Activated CD4-positive, alpha-beta T cell treated with anti-CD3 and anti-CD28 coated beads, Interleukin-2, amount 10 ng/mL, durations not matched to agents 24 days and 14 days (primary cell): ENCODE measurements at places on chromosomes 12 and 14.

DNA sequence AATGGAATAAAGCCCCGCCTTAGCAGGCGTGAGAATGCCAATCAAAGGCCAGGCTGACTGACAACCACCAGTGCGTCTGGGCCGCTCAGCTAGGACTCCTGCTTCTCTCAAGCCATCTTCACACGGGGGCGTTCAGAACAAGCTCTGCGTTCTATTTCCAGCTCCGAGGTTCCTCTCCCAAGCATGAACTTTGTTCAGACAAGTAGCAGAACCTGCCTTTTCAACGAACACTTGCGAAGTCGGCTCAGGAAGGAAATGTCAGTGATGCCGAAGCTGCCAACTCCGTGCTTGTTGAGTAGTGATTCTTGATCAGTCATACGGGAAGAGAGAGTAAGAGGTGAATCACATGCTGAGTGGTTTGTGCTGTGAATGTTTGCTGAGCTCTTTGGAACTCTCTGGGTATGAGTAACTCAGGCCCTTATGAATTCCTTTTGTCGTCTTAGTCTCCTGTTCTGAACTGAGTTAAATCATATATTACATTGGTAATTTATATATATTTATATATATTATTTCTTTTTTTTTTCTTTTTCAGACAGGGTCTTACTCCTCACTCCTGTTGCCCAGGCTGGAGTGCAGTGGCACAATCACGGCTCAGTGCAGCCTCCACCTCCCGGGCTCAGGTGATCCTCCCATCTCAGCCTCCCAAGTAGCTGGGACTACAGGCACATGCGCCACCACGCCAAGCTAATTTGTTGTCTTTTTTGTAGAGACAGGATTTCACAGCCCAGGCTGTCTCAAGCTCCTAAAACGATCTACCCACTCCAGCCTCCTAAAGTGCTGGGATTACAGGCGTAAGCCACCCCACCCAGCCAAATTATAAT, 29.4 kb upstream of the BCL7A start:
- peak; percentile 84 for DNase-seq

- no peak for DNase-seq
Observed at GRCh38 chr14:40053416-40053815, 621.2 kb upstream of the FBXO33 start.

DNA sequence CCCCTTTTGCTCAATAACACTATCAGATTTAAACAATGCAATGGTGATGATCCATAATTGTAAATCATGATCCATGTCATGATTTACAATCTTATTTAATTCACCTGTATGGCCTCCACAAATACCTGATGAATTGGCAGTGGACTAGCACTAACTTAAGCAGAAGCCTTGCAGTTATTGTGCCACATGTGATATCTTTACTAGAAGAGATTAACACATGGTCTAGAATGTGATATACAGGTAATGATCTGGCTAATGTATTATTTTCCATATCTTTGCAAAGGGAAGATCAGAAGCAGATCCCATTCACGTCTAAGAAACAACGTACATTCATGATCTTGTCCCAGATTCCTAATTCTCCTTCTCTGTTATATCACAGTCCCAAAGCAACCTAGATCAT, 66.0 kb downstream of the EGLN3 start:
- no peak for DNase-seq

DNA sequence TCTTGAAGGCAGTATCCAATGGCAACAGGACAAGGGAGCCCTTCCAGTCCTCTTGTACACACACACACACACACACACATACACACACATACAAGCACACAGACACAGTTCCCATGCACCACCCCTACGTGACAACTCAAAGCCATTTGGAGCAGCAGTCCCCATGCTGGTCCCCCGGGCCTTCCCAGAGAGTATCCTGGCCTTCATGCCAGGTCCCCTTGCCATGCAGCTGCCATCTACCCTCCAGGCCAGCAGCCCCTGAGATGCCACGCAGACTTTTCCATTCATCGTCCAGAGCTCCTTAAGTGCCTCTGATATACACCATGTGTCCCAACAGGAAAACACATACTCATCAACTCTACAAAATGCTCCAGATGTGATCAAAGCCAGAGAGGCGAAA, 159.5 kb downstream of the ANO2 start:
- no peak for DNase-seq

- no peak for DNase-seq
Observed at GRCh38 chr12:31308116-31308515, 17.8 kb downstream of the SINHCAF start.

GRCh38 chr14:75063013-75063412, 811 bp downstream of the ACYP1 start:
- peak; percentile 63 for DNase-seq

DNA sequence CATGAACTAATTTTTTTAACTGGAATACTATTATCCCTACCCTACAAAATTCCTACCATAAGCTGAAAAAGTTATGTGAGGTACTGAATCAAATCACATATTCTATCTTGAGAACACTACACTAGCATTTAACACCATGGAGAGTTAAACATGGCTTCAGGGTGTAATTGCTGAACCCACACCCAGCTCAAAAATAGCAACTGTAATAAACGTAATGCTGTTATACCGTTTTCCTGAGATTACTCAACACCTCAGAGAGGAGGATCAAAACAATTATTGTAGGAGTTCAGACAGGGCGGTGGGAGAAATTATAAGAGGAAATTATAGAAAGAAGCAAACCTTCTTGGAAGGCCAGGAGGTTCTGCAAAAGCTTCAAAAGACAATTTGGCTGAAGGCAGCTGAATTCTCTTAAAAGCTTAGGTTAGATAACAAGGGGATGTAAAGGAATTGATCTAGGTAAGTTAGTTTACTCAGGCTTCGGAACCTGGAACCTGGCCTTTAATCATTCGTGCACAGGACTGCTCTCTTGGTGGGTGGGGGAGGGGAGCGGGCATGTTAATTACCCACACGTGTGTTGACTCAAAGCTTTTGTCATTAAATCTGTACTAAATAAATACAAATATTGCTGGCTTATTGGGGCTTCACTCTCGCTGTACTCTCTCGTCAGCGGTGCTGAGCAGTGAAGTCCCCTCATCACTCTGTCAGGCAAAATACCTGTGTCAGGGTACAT, 12.1 kb upstream of the IPO8 start:
- DNase-seq, result no peak

DNA sequence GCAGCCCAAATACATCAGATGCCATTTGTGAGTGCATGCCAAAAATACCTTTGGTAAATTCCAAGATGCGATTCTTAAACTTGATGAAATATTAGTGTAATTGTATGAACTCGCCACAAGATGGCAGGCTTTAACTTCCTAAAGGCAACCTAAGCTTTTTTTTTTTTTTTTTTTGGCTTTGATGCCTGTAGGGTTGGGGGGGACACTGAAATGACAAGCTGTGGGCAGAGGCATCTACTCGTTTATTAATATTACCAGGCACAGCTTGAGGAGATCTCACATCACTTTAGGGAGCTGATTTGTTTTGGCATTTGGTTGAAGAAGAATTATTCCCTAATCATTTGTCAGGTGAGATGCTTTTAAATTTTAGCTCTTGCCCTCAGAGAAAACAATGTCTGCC, 126.7 kb upstream of the CCDC196 start:
- peak; percentile 70 for DNase-seq

DNA sequence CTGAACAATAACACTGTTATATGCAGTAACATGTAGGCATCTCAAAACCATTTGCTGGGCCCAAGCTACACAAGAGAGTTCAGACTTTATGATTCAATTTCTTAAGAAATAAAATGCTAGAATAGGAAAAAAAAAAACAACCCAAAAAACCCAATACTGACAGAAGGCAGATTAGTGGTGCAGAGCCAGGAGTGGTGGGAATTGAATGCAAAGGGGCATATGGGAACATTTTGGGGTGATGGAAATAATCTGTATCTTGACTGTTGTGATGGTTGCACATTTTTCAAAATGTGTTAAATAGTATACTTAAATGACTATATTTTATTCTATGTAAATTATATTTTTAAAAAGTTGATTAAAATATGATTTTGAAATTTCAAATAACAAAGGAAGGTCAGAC, 23.4 kb upstream of the FGF6 start:
- DNase-seq, result no peak

DNA sequence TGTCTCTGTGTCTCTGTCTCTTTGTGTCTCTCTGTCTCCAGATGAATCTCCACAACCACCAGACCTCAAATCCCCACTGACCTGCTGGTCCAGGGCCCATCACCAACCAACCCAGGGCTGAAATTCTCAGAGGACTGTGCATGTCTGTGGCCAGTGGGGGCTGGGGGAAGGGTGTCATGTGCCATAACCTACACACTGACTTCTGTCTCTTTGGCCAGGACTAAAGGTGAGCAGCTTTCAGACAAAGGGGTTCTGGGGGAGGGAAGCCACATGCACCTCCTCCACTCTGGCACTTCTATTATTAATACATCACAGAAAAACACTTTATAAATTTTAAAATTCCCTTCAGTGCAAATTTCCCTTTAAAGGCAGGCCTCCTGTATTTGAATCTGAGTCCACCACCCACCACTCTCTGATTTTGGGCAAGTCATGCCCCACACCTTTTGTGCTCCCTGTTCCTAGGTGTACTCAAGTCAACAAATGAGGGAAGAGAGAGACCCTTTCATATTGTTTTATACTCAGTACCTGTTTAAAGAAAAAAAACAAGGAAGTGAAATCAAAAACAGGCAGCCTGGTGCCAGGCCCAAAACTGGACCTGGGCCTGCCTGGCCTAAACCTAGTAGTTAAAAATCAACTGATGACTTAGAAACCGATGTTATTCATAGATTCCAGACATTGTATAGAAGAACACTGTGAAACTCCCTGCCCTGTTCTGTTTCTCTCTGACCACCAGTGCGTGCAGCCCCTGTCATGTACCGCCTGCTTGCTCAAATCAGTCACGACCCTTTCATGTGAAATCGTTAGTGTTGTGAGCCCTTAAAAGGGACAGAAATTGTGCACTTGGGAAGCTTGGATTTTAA, 80.2 kb downstream of the TUNAR start:
- no peak for DNase-seq
